Diencephalon (tissue), 1 donor: ENCODE measurements at places on chromosomes 2 and 18. TPM values are rescaled to one million over a fixed set of nuclear protein-coding genes. Genes with fewer than 3 reads are reported as not detected.

Gene NEB
- 3.2 TPM for total RNA-seq

Gene CSRNP3
- 255 TPM for total RNA-seq

Gene ASIC4
- 10.4 TPM for total RNA-seq

Gene ZRANB3
- 16.1 TPM for total RNA-seq

Gene PELI1
- total RNA-seq = 29.1 TPM

Gene PMAIP1
- 0.69 TPM for total RNA-seq

Gene ECEL1
- 27.0 TPM for total RNA-seq

Gene SIX3
- total RNA-seq = 7.4 TPM

Gene CPO
- not detected for total RNA-seq

Gene SDC1
- total RNA-seq = 17.1 TPM

Gene IL36B
- total RNA-seq = not detected

Gene OSBPL1A
- 42.0 TPM for total RNA-seq

Gene RAB12
- total RNA-seq = 110 TPM

Gene RSAD2
- 3.2 TPM for total RNA-seq

Gene FSHR
- total RNA-seq = 0.46 TPM

Gene TMEFF2
- 55.4 TPM for total RNA-seq

Gene UGT1A7
- total RNA-seq = not detected

Gene GPR35
- total RNA-seq = 0.46 TPM

Gene SCN9A
- total RNA-seq = 114 TPM

Gene TEKT4
- total RNA-seq = 2.5 TPM

Gene GREB1
- total RNA-seq = 15.0 TPM

Gene ADRA2B
- total RNA-seq = 0.46 TPM

Gene SKA1
- 5.5 TPM for total RNA-seq

Gene SLC19A3
- total RNA-seq = 3.9 TPM

Gene SCN2A
- 252 TPM for total RNA-seq

Gene FNDC4
- 52.8 TPM for total RNA-seq

Gene SLC38A11
- 4.4 TPM for total RNA-seq

Gene TUBB6
- 24.0 TPM for total RNA-seq

Gene MAIP1
- 20.3 TPM for total RNA-seq

Gene ZSCAN30
- total RNA-seq = 22.8 TPM

Gene GAD1
- total RNA-seq = 163 TPM

Gene SERPINB10
- total RNA-seq = 0.46 TPM

Gene IAH1
- 56.5 TPM for total RNA-seq

Gene FKBP1B
- 98.5 TPM for total RNA-seq

Gene OR6B2
- not detected for total RNA-seq

Gene CELF4
- total RNA-seq = 150 TPM

Gene CFAP65
- total RNA-seq = 2.3 TPM

Gene DYNC1I2
- 249 TPM for total RNA-seq

Gene MTCL1
- 18.5 TPM for total RNA-seq

Gene TGFA
- total RNA-seq = 18.2 TPM

Gene CDK15
- total RNA-seq = 0.92 TPM

Gene ACVR1C
- total RNA-seq = 3.5 TPM

Gene KCNIP3
- total RNA-seq = 12.7 TPM

Gene ATOH8
- 3.2 TPM for total RNA-seq

Gene PPM1G
- total RNA-seq = 67.1 TPM

Gene GEN1
- total RNA-seq = 9.0 TPM

Gene TEX44
- total RNA-seq = not detected

Gene SLC23A3
- 0.23 TPM for total RNA-seq

Gene MYO7B
- under 0.01 TPM for total RNA-seq

Gene DNAJC10
- total RNA-seq = 71.7 TPM
